ENCODE measurements at places on chromosomes 12 and 14.

GRCh38 chr12:14216405-14217294, 148.8 kb upstream of the ATF7IP start:
- no peak for DNase-seq

DNA sequence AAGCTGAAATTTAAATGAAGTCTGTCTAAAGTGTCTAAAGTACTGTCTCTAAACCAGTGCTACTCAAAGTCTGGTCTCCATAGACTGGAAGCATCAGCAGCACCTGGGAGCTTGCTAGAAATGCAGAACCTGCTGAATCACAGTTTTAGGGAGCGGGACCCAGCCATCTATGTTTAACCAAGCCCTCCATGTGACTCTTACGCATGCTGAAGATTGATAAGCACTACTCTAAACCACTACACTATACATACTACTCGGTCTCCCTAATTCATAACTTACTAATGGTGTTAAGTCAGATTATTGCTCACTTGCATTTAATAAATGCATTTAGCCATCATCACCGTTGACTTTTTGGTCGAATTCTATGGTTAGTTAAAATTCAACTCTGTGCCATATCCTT, 88.8 kb downstream of the SLC25A21 start:
- DNase-seq = no peak

- DNase-seq = no peak
Observed at GRCh38 chr12:55818140-55818728, 393 bp downstream of the ORMDL2 start.

- no peak for DNase-seq
Observed at GRCh38 chr12:82970614-82971013, 283.9 kb downstream of the TMTC2 start.

- no peak for DNase-seq
Observed at GRCh38 chr12:41271489-41271888, 83.4 kb downstream of the PDZRN4 start.

DNA sequence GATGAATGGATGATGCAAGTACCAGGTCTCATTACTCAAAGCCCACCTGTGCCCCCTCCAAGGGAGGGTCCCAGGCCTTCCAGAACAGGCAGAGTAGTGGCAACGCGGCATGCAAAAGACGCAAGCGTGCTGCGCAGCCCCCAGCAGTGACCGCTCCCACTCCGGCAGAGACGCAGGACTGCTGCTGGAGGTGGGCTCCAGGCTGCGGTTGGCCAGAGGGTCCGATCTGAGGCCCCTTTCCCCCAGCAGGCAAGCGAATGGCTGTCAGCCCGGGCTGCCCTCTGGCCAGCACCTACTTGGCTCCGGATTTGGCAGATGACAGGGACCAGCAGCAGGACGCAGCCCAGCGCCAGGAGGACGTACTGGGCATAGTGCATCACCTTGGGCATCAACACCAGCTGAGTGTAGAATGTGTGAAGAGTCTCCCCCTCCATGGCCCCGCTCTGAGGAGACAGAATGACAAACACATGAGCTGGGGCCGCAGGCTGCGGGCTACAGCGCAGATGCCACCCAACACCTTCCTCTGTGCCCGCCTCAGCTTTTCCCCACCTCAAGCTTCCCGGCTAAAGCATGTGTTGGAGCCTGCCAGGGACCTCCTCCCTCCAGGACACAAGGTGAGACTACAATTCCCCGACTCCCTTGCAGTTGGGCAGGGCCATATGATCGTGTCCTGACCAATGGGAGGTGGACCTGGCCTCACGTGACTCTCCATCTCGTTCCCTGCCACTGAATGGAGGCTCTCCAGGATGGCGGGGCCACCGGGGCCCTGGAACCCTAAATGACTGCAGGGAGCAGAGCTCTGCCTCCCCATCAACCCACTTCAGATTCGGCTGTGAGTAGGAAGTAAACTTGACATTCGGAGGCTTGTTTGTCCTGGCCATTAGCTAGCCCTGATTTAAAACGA, 77.4 kb downstream of the SCARB1 start:
- peak; percentile 83 for DNase-seq

DNA sequence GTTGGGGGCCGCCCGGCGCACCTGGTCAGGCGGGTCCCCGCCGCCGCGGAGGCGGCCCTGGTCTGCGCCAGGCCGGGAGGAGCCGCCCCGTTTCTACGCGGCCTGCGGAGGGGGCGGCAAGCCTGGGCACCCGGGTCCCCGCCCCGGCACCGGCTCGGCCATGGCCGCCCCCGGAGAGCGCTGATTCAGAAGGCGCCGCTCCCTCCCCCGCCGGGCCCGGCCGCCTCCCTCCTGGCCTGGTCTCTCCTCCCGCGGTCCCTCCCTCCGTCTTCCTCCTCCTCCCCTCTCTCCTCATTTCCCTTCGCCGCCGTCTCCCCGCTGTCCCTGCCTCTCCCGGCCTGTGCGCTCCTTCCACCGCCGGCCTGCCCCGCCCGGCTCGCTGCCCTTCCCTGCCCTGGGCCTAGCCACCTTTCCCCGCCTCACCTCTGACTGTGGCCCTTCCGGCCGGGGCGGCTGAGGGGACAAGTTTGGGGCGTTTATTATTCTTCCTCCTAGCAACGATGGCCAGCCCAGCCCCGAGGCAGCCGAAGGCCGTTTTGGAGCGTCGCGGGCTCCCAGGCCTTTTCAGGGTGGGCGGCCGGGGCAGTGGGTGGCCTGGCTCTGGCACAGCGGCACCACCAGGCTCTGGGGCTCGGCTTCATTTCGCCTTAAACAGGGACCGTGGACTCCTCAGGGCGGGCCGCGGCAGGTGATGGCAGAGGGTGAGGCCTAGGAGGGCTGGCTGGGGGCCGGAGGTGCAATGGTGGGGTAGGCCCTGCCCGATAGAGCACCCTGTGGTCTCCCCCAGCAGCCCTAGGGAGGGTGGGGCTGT, 768 bp downstream of the CEP170B start:
- DNase-seq = no peak

DNA sequence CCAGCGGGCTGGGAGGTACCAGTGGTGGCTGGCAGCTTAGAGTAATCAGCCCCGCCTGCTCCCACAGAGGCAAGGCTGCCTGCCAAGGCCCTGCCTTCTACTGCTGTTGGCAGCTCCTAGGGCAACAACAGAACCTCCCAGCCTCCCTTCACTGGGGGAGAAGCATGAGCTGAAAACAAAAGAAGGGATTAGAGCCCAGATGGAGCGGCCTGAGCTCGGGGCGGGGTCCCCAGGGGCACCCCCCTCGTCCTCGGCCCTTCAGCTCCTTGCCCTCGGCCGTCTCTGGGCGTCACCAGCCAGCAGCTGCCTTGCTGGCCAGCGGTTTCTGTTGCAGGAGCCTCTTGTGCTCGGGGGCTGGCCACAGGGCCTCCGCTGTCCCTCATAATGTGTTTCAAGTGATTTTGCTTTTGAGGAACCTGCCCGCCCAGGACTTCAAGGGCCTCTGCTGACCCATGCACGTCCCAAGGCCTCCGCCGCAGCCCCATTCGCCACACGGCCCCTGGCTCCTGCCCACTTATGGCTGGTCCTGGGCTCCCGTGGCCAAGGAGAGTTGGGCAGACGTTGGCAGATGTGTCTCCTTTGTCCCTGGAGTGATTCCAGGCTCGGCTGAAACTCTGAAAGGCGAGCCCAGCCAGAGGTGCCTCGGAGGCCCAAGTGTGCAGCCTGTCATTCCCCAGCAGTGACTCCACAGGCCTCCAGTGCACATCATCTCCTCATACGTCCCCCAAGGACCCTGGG, 49.7 kb downstream of the PSMA6 start:
- no peak for DNase-seq

- no peak for DNase-seq
Observed at GRCh38 chr12:45681465-45681864, 48.0 kb upstream of the ARID2 start.

DNA sequence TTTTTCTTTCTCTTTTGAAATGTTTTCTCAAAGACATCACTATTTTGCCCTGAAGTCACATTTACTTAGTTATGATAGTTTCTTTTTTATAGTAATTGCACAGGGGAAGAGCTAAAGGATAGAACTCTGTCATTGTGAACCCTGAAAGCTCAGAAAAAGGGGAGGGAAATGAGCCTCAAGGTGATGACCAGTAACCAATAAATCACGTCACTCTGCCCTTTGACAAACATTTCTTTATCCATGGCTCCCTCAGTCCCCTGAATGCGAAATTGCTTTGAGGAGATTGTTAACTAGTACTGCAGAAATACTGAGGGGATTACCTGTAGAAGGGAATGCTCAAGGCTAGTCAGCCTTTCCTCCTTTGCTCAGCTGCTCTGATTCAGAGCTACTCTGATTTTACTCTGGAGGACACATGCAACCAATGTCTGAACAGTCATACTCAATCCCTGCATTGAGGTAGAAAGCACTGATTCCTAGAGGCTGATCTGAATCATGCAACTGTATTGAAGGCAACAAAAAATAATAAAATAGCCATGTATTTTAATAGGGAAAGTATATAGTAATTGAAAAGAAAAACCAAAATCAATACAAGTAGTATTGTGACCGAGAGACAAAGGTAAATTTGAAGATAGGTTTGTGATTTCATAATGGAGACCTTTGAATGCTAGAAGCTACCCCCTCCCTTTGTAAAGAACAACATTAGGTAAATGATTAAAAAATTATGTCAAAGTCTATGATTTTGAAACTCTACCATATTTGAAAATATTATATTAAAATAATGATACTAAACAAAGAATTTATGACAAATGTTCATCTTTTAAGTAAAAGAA, 24.7 kb downstream of the SLCO1B1 start:
- no peak for DNase-seq

DNA sequence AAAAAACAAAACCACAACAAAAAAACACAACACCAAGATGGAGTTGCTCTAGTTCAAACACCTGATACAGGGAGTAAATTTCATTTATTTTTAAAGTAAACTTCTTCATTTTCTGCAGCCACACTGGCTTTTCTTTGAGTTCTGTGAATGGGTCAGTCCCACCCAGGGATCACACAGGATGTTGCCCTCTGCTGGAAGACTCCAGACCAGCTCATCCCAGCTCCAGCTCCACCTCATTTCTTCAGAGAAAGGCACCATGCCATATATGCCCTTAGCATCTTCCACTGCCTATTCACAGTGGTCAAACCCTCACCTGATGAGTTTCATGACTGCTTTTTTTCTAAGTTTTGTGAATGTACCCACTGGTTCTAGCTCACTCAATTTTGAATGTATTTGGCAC, 8.0 kb downstream of the GLIPR1 start:
- no peak for DNase-seq

DNA sequence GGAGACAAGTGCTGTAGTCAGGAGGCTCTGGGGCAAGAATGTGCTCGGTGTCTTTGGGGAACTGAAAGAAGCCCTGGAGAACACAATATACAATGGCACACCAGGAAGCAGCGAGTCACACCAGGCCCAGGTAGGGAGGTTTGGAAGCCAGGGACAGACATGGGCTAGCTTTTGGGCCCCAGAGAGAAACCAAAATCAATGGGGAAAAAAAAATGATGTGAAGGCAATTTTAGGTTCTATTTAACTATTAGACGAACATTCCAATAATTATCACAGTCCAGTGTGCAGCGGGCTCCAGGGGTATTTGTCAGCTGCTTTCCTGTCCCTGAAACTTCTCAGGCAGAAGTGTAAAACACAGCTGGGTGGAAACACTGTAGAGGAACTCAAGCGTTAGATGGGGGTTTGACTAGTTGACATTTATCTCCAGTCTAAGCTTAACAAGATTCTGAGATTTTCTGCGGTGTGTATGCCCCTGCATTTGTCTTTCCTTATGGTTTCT, 21.8 kb upstream of the EGLN3 start:
- no peak for DNase-seq

GRCh38 chr12:89877136-89877535, 168.5 kb upstream of the ATP2B1 start:
- no peak for DNase-seq

GRCh38 chr12:54882079-54882478, 27.8 kb downstream of the MUCL1 start:
- DNase-seq = no peak

DNA sequence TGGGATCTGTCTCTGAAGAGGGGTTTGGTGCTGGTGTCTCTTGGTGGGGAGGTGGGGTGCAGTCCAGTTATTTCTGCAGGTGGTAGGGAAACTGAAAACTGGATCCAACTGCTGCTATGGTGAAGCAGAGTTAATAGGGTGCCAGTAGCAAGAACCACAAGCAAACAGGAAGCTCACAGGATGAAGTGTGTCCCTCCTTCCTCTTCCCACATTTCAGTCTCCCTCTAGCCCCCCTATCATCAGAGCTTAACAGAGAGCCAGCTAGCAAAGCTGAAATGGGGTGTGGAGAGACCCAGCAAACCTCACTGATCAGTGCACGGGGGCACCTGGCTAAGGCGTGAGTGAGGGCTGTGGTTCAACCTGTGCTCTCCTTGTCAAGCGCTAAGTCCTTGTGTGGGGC, 69.1 kb upstream of the C12orf71 start:
- no peak for DNase-seq

DNA sequence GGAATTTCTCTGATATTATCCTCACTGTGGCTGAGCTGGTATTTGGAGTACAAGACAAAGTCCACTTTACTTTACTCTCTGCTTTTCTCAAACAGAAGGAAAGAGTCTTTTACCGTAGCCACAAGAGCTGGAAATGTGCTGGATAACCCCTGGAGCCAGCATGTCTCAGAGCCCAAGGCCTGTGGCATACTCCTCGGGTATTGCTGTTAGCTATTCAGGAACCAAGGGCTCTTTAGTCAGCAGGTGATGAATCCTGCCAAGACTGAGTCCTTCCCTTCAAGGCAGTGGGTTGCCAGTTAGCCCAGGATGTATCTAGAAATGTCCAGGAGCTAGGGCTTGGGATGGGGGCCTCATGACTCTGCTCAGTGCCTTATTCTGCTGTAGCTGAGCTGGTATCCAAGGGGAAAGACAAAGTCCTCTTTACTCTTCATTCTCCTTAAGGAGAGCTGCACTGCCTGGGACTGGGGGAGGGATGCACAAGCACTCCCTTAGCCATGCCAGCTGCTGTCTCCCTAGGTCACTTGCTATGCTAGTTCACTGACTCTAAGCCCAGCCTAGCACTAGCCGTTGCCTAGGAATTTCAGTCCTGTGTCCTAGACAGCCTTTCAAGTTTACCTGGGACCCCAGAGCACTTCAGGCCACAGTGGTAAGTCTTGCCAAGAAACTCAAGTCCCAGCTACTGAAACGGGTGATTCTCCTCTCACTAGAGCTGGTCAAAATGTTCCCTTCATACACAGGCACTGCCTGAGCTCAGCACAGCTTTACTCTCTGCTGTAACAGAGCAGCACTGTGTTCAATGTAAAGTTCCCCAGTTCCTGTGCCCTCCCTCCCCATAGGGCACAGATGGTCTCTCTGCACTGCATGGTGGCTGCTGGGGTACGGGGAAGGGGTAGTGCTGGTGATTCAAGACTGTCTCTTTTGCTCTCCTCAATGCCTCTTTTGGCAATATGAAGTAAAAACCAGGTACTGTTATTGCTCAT, 136.4 kb downstream of the SLC35F4 start:
- DNase-seq = no peak

GRCh38 chr12:38175538-38175937, 141.0 kb upstream of the ALG10B start:
- DNase-seq = no peak

DNA sequence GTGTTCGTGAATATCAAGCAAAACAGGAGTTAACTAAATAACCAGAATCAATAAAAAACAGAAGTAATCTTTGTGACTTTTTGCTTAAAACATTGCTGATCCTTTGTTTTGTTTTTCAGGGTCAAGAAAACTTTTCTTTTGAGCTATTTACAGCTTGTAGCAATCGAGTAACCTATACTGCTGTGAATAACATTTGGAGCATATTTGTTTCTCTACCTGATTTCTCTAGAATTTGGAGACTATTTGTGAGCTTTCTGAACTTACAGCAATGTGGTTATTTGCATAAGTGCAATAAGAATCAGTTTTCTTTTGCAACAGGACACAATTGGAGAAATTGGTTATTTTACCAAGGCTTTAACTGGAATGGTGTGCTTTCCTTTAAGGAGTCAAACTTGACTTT, 7.3 kb upstream of the ETNK1 start:
- no peak for DNase-seq

All from neuronal stem cell (in vitro differentiated cells).